ENCODE measurements at places on chromosomes 12 and 14.

DNA sequence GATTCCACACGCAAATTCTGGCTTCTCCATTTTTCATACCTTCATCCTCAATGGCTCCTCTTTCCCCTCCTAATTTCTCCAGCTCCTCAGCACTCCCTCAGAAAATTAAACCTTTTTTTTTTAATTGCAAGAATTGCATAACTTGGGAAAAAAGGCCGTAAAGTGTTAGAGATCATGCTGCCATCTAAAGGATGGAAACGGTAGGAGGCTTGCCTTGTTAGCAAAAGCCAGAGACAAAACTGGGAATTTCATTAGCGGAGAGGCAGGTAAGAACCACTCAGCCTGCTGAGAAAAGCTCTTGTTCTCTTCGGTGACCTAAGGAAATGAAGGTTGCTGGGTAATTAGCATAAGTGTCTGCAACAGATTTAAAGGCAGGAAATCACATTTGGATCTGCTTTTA lies 204.3 kb downstream of the AEBP2 start:
- DNase-seq: no peak

GRCh38 chr14:103504991-103505565 lies 17.6 kb downstream of the CKB start:
- no peak for DNase-seq

DNA sequence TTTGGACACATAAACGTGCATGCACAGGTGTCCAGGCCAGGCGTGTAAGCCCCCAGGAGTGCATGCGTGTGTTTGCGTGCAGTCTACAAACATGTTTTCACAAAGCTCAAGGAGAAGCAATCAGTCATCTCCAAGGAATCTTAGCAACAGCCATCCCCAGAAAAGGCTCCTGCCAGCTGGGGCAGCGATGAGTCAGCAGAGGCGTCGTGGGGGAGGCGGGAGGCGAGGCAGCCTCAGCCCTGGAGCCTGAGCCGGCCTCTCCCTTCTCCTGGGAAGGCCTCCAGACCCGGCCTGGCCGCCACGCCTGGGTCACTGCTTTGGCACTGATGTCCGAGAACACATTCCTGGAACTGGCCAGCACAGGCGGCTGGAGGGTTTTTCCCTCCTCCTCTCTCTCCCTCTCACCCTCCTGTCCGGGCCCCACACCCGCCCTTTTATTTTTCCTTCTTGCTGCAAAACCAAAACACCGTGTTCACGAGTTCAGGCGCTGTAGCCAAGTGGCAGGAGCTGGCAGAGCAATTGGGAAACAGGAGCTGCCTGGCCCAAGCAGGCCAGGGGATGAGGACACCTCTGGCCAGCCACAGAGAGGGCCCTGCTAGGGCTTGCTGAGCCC lies 92.7 kb downstream of the LRRC74A start:
- no peak for DNase-seq

DNA sequence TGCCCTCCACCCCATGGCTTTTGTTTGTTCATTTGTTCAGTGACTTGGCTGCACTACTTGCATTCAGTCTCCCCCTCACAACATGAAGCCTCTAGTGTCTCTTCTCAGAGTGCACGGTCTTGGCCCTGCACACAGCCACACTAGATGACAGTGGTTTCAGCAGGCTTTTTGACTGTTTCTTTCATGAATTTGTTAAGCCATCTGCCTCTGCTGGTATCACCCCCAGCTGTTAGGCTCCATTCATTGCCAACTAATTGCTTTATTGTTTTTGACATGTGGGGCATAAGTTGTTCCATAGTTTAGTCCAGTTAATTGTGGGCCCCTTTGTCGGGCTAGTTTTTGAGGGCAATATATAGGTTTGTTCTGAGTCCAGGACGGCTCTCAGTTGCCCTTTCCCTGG lies 18.8 kb downstream of the OS9 start:
- DNase-seq: no peak

DNA sequence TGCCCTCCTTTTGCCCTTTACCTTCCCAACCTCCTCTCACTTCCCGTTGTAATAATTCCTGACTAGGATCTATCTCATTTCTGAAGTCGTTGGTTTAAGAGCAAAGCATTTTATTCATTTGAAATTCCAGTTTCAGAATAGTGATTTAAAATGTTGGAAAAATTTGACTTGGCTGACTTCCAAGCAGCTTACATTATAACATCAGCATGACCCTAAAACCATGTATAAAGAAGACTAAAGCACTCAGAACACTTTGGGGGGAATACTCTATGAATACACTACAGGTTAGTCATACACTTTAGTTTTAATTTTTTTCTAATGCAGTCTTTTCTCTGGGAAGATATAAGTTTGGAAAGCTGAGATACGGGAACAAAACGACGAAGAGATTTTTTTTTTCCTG lies 161.1 kb downstream of the BTG1 start:
- no peak for DNase-seq

GRCh38 chr14:37139710-37140109 lies 32.7 kb downstream of the SLC25A21 start:
- DNase-seq: no peak

GRCh38 chr12:65300679-65301349 lies 22.3 kb downstream of the MSRB3 start:
- DNase-seq: no peak

- no peak for DNase-seq
These were observed 11.3 kb downstream of the SEC23A start for GRCh38 chr14:39091716-39092115.

DNA sequence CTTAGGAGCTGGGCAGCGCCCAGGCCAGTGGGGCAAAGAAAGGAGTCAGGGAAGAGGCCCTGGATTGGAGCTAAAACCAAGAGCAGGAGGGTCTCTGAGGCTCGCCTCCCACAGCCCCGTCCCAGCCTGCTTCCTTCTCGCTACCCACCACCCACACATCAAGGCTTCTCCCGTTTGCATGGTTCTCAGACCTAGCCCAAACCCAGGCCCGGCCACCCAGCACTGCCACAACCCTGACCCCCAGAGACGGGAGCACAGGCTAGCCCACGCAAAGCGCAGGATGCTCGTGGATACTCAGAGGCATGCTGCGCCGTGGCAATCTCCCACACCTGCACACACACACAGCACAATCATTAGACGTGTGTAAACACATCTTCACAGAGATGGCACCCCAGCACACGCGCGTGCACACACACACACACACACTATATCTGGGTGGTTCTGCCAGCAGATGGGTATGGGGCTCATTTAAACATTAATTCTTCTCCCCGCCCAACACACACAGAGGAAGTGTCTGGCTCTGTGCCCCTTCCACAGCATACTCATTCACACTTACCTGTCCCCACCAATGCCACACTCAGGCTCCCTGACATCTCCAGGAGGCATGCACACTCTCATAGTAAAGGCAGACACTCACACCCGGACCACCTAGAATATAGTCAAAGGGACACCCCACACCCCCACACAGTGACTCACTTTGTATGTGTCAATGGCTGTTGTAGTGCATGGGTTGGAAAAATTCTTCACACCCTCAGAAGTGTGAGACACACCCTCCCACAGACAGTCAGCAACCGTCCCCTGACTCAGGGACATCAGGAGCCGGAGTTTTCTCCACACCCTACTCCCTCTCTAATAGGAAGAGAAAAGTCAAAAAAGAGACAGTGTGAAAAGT lies 1.1 kb downstream of the CARMIL3 start:
- no peak for DNase-seq

- DNase-seq: no peak
These were observed 352.2 kb upstream of the KITLG start for GRCh38 chr12:88932457-88932856.

GRCh38 chr14:69708049-69708448 lies 58.9 kb upstream of the SRSF5 start:
- DNase-seq: no peak

GRCh38 chr12:125070112-125070511 lies 4.9 kb downstream of the AACS start:
- no peak for DNase-seq

DNA sequence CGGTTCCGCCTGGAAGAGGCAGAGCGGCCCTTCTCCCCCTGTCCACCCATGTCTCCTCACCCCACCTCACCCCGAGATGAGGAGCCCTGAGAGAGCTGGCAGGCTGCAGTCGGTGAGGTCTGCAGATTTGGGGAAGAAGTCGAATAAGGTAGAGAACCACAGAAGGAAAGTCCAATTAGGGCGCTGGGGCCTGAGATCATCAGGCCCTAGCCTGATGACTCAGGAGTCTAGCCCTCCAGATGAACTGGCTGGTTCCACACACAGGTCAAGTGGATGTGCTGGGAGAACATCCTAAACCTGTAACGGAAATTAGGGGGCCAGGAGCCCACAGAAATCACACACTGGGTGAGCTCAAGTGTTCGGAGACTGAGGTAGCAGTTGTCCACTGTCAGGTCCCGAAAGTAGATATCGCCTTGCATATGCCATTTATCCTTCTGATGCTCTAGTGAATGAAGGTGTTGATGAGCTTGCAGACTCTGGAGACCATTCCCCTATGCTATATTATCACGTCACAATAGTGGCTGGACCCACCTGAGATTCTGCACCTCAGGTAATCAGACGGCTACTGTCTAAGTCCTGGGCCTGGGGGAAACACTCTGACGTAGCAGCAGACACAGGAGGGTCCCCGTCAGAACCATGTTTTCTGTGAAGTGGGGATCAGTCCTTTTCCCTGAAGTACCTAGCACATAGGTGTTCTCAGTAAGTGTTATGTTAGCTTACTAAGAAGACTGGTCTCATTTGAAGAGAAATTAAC lies 886 bp upstream of the METTL17 start:
- DNase-seq: no peak

GRCh38 chr12:86787419-86787818 lies 531.2 kb upstream of the MGAT4C start:
- no peak for DNase-seq

- DNase-seq: no peak
These were observed 12.5 kb upstream of the KRT82 start for GRCh38 chr12:52418576-52419110.

GRCh38 chr12:18551106-18551505 lies 186.7 kb downstream of the PLCZ1 start:
- DNase-seq: no peak

DNA sequence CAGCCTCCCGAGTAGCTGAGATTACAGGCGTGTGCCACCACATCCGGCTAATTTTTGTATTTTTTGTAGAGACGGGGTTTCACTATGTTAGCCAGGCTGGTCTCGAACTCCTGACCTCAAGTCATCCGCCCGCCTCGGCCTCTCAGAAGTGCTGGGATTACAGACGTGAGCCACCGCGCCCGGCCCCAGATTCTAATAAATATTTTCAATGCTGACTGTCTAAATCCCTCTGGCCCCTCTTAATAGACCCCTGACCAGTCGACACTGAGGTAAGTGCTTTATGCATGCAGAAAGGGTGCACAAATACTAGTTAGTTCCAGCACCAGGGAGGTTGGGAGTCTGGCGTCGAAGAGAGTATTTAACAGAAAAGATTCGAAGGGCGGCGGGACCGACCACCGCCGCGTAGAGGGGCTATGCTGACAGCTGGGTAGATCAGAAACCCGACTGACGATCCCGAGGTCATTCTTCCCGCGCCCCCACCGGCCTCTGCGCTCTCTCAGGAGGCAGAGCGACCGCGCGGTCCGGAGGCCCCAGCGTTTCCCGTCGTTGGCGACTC lies 1.1 kb upstream of the SPATS2 start:
- DNase-seq: no peak

GRCh38 chr14:102486513-102487203 lies 22.9 kb downstream of the ANKRD9 start:
- DNase-seq: no peak

- DNase-seq: no peak
These were observed 1.7 kb downstream of the ATF7 start for GRCh38 chr12:53624458-53624857.

- no peak for DNase-seq
These were observed 135.1 kb downstream of the ERC1 start for GRCh38 chr12:1126091-1126490.

DNA sequence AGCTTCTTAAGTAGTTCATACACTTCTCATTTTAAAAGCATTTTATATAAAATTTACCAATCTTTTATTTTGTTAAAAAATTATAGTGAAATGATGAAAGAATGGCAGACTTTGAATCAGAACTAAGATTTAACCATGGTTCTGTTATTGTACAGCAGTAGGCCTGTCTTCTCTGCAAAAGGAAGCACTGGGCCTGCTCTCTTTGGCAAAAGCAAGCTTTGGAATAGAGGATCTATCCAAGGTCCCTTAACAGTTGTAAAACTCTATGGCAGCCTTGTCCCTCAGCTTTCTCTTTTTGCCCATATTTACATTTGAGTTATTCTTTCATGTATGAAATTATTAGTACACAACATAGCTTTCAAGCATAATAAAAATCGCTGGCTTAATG lies 82.8 kb downstream of the PLEKHG7 start:
- no peak for DNase-seq

GRCh38 chr14:57405562-57405961 lies 15.2 kb downstream of the NAA30 start:
- DNase-seq: no peak

DNA sequence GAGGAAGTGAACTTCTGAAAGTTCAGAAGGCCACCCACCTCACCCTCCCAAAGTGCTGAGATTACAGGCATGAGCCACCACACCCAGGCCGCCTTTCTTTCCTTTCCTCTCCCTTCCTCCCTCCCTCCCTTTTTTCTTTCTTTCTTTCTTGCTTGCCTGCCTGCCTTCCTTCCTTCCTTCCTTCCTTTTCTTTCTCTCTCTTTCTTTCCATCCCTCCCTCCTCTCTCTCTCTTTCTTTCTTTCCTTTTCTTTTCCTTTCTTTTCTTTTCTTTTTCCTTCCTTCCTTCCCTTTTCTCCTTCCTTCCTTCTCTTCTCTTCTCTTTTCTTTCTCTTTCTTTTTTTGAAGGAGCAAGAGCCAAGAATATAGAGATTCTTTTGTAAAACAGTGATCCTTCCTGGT lies 208.3 kb upstream of the HMGA2 start:
- DNase-seq: no peak

GRCh38 chr14:29906256-29906870 lies 21.3 kb downstream of the PRKD1 start:
- DNase-seq: no peak

GRCh38 chr14:33675415-33676130 lies 275.3 kb downstream of the EGLN3 start:
- DNase-seq: no peak

GRCh38 chr14:42057111-42057510 lies 450.4 kb downstream of the LRFN5 start:
- no peak for DNase-seq

DNA sequence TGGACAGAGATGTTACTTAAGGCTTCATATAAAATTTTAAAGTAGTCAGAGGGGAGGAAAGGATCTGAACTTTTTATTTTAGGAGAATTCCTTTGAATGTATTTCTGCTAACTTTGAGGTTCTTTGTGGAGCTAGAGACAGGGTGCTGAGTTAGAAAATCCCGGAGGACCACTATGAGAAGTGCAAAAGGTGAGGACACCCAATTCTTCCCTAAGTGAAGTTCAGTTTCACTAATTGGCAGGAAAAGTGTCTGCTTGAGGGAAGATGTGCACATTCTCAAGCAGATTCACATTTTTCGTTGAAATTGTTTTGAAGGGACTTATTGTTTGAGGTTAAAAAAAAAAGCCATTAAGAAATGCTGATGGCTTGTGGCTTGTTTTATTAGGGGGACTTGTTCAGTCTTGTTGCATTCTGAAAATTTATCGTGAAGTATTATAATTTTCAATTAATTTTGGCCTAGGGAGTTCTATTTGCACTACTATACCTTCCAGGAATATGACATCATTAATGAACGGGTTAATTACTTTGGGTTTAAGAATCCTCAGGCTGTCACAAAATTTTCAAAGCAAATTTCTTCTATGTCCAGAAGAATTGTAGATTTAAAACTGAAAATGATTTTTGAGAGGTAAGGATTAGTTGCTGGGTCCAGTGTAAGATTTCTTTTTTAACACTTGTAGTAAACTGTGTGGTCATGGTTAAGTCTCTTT lies 1.8 kb downstream of the PCNX1 start:
- DNase-seq: no peak

Measured in activated T-helper 1 cell treated with Interleukin-2 at 50 U/mL for 16 hours (primary cell).